Activated CD4-positive, alpha-beta T cell treated with anti-CD3 and anti-CD28 coated beads for 36 hours (primary cell): ENCODE measurements at places on chromosomes 12 and 14. TPM values are rescaled to one million over a fixed set of nuclear protein-coding genes. Genes with fewer than 3 reads are reported as not detected.
A peak's percentile ranks its signal among the peaks of the same experiment; 100 is the strongest.

DNA sequence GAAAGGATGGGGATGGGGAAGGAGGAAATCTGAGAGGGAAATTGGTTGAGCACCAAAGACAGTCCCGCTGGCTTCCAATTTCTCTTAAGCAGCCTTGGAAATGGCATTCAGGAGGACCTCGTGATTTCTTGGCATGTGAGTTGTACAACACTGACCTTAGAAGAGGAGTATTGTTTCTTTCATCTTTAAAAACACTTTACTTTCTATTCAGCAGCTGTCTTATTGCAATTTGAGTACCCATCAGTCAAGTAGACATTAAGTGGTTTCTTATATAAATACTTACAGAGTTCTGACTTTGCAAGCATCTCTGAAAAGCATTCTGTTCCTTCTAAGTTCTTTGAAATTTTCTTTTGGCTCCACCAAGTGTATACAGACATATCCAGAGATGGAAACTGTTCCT lies 83.2 kb downstream of the LMNTD1 start:
- H3K27me3 ChIP-seq = no peaks in the 10 kb centered on the region

DNA sequence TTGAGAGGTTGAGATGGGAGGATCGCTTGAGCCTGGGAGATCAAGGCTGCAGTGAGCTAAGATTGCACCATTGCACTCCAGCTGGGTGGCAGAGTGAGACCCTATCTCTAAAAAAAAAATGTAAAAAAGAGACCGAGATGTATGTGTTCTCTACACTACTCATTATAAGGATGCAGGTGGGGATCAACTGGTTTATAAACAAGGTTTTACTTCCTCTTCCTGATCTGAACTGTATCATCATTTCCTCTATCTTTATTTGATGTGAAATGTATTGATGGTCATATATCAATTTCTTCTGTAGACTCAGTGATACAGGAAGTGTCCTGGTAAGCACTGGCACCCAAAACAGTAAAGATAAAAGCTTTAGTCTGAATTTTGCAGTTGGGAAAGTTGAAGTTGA lies 20.1 kb upstream of the USP44 start:
- DNase-seq = no peak
- H3K27me3 ChIP-seq = peaks cover 15% of the 10 kb centered on the region
- no peak overlapping the region for H3K4me3 ChIP-seq

DNA sequence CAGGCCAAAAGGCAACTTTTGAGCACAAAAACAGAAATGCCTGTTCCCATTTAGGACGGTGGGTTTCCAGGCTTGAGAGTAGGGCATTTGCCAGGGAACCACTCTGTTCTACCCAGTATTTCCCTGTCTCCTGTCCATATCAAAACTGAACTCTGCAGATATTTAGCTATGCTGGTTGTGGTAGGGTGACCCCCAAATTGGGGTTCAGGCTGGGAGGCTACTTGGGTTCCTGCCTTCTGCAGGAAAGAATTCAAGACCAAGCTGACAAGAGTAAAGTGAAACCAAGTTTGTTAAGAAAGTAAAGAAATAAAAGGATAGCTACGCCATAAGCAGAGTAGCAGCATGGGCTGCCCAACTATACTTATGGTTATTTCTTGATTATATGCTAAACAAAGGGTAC lies 3.6 kb upstream of the BLTP3B start:
- H3K4me1 ChIP-seq = peaks cover 7% of the 10 kb centered on the region
- no peak for DNase-seq
- no peak overlapping the region for H3K27ac ChIP-seq
- H3K4me3 ChIP-seq = no peak overlapping the region
- no peaks in the 10 kb centered on the region for H3K36me3 ChIP-seq

GRCh38 chr14:68113343-68113930 lies 293.9 kb downstream of the RAD51B start:
- H3K27ac ChIP-seq = no peak overlapping the region
- DNase-seq = no peak
- peaks cover 22% of the 10 kb centered on the region for H3K4me1 ChIP-seq
- H3K36me3 ChIP-seq = no peaks in the 10 kb centered on the region
- no peak overlapping the region for H3K4me3 ChIP-seq

- H3K4me3 ChIP-seq = no peak overlapping the region
- no peak for DNase-seq
- no peaks in the 10 kb centered on the region for H3K4me1 ChIP-seq
- H3K27me3 ChIP-seq = no peaks in the 10 kb centered on the region
- no peaks in the 10 kb centered on the region for H3K36me3 ChIP-seq
These were observed 22.4 kb downstream of the CALM1 start for GRCh38 chr14:90419200-90419599.

DNA sequence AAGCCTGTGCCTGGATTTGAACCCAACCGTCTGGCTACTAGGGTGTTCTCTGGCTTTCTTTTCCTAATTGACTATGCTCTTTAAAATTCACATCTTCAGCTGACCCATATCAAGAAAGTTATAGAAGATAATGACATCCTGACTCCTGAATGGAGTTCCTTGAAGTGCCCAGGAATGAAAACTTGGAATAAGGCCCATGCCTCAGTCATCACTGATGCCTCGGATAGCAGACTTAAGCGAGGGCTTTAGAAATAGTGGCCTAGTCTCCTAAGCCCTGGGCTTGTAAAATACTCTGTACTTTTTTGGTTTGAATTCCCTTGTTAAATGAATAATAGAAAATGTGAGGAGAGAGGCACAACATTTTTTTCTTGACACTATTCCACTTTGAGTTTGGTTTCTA lies 39.0 kb downstream of the CHST11 start:
- peak overlapping the region; percentile 33 for H3K4me3 ChIP-seq
- no peak for DNase-seq
- peak overlapping the region; percentile 80 for H3K27ac ChIP-seq
- H3K4me1 ChIP-seq = peaks cover 90% of the 10 kb centered on the region

- no peak overlapping the region for H3K27ac ChIP-seq
- H3K4me3 ChIP-seq = no peak overlapping the region
- no peaks in the 10 kb centered on the region for H3K4me1 ChIP-seq
- no peaks in the 10 kb centered on the region for H3K27me3 ChIP-seq
- DNase-seq = no peak
These were observed 706.9 kb upstream of the STXBP6 start for GRCh38 chr14:25756876-25757275.

DNA sequence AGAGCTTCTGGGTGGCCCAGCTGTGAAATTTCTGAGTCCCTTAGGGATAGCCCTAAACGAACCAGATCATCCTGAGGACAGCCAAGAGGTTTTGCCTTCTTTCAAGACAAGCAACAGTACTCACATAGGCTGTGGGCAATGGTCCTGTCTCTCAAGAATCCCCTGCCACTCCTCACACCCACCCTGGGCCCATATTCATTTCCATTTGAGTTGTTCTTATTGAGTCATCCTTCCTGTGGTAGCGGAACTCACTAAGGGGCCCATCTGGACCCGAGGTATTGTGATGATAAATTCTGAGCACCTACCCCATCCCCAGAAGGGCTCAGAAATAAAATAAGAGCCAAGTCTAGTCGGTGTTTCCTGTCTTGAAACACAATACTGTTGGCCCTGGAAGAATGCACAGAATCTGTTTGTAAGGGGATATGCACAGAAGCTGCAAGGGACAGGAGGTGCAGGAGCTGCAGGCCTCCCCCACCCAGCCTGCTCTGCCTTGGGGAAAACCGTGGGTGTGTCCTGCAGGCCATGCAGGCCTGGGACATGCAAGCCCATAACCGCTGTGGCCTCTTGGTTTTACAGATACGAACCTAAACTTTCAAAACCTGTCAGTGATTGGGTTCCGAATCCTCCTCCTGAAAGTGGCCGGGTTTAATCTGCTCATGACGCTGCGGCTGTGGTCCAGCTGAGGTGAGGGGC lies 38.9 kb downstream of the DAD1 start:
- H3K27me3 ChIP-seq = no peaks in the 10 kb centered on the region
- H3K36me3 ChIP-seq = peaks cover 82% of the 10 kb centered on the region
- peak overlapping the region; percentile 99 for H3K27ac ChIP-seq
- peaks cover 94% of the 10 kb centered on the region for H3K4me1 ChIP-seq

DNA sequence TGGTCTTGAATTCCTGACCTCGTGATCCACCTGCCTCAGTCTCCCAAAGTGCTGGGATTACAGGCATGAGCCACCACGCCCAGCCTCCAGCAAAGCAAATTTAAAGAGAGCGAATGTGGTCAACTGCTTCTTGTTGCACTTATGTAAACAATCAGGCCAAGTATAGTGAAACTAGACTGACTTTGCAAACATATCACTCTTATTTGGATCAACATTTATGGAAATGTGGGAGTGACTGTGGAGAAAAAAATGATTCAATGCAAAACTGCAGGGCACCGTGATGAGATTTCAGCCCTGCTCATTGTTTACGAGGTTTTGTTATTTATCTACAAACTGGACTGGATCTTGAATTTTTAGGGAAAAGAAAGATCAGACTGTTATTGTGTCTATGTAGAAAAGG lies 28.1 kb downstream of the TMEM121 start:
- no peak for DNase-seq
- H3K36me3 ChIP-seq = no peaks in the 10 kb centered on the region
- H3K27me3 ChIP-seq = peaks cover 7% of the 10 kb centered on the region
- no peaks in the 10 kb centered on the region for H3K4me1 ChIP-seq

- DNase-seq = no peak
- no peaks in the 10 kb centered on the region for H3K36me3 ChIP-seq
- H3K4me1 ChIP-seq = peaks cover 4% of the 10 kb centered on the region
- no peaks in the 10 kb centered on the region for H3K27me3 ChIP-seq
These were observed 12.0 kb upstream of the TMED2 start for GRCh38 chr12:123572391-123572790.

- H3K4me3 ChIP-seq = no peak overlapping the region
- H3K4me1 ChIP-seq = no peaks in the 10 kb centered on the region
- H3K36me3 ChIP-seq = no peaks in the 10 kb centered on the region
- DNase-seq = no peak
These were observed 646.9 kb downstream of the DIO2 start for GRCh38 chr14:79564371-79564770.

DNA sequence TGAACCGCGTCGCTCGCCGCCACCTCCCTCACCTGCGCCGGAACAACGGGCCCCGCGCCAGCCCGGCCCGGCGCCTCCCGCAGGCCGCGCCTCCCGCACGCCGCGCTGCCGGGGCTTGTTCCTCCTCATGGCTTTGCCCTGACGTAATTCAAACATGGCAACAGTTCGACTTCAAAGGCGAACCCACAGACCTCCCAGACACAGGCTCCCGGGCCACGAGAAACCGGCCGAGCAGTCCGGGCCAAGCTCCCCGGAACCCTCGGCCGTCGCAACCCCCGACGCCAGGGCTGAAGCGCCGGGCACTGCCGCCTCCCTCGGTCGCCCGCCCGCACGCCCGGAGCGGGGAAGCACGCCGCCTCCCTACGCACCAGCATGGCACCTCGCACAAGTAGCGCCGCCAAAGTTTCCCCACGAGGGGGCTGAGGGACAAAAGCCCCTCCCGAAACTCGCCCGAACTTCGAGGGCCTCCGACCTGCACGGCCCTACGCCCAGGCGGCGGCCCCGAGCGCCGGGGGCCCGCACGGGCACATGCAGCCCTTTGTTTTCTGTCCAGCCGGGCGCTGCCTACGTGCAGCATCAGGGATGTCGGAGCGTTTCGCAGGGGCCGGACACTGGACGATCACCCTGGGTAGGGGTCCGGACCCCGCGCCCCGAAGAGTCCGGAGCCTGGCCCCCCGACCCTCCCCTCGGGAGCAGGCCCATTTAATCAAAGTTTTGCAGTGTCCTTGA lies 1.7 kb downstream of the SINHCAF start:
- H3K27me3 ChIP-seq = no peaks in the 10 kb centered on the region
- peaks cover 38% of the 10 kb centered on the region for H3K36me3 ChIP-seq
- peaks cover 42% of the 10 kb centered on the region for H3K4me1 ChIP-seq
- peak; percentile 81 for DNase-seq
- H3K27ac ChIP-seq = peak overlapping the region; percentile 95
- peak overlapping the region; percentile 100 for H3K4me3 ChIP-seq

DNA sequence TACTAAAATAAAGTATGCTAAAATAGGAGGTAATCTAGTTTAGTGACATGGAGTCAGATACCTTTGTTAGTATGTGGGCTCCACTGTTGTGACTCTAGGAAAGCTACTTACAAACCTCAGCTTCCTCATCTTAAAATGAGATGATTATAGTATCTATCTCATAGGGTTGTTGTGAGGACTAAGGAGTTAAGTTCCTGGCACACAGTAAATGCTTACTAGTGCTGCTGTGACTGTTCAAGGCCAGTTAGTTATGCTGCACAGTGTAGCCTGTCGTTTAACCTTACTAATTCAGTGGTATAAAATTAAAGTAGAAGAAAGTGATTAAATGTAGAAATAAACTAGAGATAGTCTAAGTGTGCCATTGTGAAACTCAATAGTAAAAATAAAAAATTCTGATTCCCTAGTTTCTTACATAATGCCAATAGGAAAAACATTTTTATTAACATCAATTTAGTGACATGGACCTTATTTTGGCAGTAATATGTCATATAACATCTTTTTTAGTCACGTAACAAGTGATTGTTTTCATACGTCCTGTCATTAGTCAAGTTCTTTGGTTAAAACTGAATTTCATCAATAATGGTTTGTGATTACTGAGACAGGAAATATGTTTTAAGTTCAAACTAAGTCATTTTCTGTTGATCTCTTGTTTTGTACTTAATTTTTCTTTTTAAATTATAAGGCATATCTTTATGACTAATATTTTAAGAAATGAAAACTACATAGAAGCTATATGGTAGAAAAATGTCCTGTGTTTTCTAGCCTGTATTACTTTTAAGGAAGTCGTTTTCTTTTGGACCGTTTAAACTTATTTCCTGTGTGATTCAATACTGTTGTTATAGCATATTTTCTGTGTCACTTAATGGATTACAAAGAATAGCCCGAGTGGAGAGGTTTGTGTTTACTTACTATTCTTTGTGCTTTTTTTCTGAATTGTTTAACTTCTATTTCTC lies 74.0 kb downstream of the PCNX1 start:
- H3K27ac ChIP-seq = peak overlapping the region; percentile 84
- H3K36me3 ChIP-seq = peaks cover 32% of the 10 kb centered on the region
- peak overlapping the region; percentile 32 for H3K4me3 ChIP-seq
- peaks cover 53% of the 10 kb centered on the region for H3K4me1 ChIP-seq
- no peak for DNase-seq
- no peaks in the 10 kb centered on the region for H3K27me3 ChIP-seq

DNA sequence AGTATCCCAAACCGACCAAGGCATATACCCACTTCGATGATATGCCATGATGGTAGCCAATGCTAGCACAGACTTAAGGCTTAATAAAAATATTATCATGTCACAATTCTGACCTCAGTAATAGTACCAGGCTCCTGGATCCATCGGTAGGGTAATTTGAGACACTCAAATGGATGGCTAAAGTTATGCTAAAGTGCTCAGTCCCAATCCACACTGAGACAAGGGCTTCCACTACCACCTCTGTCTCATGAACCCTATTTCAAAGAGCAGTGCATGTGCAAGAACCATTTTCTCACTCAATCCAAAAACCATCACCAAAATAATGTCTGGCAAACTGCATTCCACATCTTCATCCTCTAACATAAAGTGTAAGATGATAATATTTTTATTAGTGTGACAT lies 122.4 kb upstream of the KRR1 start:
- peaks cover 13% of the 10 kb centered on the region for H3K4me1 ChIP-seq
- no peaks in the 10 kb centered on the region for H3K36me3 ChIP-seq
- no peak overlapping the region for H3K27ac ChIP-seq
- no peak overlapping the region for H3K4me3 ChIP-seq

GRCh38 chr14:99916091-99916383 lies 122.8 kb downstream of the EML1 start:
- peaks cover 16% of the 10 kb centered on the region for H3K27me3 ChIP-seq
- H3K27ac ChIP-seq = no peak overlapping the region
- no peak for DNase-seq
- no peak overlapping the region for H3K4me3 ChIP-seq
- H3K4me1 ChIP-seq = no peaks in the 10 kb centered on the region

C14orf39 gene
- not detected for total RNA-seq

SSTR1 gene
- not detected for total RNA-seq

CMA1 gene
- not detected for total RNA-seq
